NK-92 treated with Interleukin-12 subunit alpha and Interleukin-12 subunit beta, amount 100 ng/mL, for 24 hours (cell line): ENCODE measurements at places on chromosomes 16 and 17.

- DNase-seq: no peak
These were observed 12.5 kb downstream of the ARHGAP23 start for GRCh38 chr17:38440614-38441397.

GRCh38 chr16:11328172-11329070, 16.8 kb upstream of the RMI2 start:
- DNase-seq: peak; percentile 50

DNA sequence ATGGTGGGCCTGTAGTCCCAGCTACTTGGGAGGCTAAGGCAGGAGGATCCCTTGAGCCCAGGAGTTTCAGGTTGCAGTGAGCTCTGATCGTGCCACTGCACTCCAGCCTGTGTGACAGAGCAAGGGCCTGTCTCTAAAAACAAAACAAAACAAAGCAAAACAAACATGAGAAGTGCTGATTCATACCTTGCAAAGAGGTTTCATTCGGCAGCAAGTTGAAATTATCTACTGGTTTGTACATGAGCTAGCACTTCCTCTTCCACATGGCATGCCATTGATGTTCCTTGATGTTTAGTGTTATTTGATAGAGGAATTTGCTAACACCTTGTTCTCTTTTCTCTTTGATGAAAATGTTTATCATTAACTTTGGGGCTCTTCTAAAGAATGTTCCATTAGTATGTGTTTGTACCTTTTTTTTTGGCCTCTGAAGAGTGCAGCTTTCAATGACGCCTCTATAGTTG, 50.6 kb downstream of the SPECC1 start:
- no peak for DNase-seq

GRCh38 chr16:17836868-17837602, 366.3 kb upstream of the XYLT1 start:
- DNase-seq: no peak

DNA sequence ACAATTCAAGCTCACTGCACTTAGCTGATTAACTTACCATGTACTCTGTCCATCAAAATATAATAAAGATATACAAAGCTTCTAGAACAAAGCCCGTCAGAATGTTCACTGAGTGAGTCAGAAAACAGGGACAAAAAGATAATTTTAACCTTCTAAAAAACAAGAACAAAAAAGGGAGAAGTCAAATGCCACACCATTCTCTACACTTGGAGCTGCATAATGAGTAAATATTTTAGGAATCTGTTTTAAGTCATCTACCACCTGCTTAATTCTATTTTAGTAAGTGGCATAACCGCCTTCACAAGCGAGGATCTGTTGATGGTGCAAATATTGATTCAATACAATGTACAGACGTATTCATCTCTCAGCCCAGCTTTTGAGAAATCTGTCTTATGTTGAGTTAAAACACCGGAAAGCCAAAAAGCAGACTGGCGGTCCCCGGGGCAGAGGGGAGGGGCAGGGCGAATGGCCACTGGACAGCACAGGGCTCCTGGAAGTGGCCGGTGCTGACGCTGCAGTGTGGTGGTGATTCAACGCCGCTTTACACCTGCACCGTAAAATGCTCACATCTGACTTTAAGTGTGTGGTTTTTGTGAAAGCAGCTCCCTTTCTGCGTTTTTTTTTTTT, 20.1 kb downstream of the RAB40B start:
- DNase-seq: no peak

DNA sequence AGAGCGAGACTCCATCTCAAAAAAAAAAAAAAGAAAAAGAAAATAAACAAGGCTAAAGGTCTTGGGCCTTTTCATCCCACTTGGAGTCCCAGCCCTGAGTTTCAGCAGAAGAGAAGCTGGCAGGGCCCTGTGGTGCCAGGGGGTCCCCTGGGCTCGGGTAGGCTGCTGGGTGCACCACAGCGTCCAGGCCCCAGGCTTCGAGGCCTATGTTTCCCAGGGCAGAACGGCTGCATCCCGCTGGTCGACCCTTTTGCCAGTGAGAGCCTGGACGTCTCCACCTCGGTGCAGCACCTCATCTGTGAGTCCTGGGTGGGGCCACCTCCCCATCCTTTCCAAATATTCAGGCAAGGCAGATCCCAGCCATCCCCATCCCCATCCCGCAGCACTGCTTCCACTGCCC, 2.2 kb downstream of the TMEM235 start:
- DNase-seq: no peak

- DNase-seq: no peak
These were observed 102.3 kb downstream of the CYTH1 start for GRCh38 chr17:78679495-78680395.

GRCh38 chr17:47649972-47650524, 329 bp downstream of the KPNB1 start:
- DNase-seq: no peak

DNA sequence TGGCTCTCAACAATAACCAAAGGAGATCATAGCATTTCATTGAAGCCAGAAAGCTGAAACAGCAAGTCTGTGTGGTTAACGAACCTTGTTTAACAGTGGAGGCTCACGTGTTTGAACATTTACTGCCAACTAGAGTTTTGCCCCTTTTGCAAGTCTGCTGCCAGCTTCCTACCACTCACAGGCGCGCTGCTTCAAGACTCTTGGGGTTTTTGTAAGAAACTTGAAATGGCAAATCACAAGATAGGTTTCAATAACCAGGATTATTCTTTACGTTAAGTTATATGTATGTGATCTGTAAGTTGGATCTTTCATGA, 1.2 kb downstream of the SNTB2 start:
- no peak for DNase-seq

- DNase-seq: no peak
These were observed 1.1 kb downstream of the PRSS22 start for GRCh38 chr16:2856686-2857450.

GRCh38 chr16:88516601-88517061, 53.6 kb upstream of the ZC3H18 start:
- no peak for DNase-seq

- no peak for DNase-seq
These were observed 103.8 kb downstream of the CDYL2 start for GRCh38 chr16:80700558-80700957.

GRCh38 chr17:28240688-28241340, 78.2 kb upstream of the TMEM97 start:
- DNase-seq: no peak

GRCh38 chr17:71846561-71847110, 274.2 kb upstream of the SOX9 start:
- DNase-seq: no peak

GRCh38 chr17:39939588-39940419, 12.3 kb downstream of the LRRC3C start:
- no peak for DNase-seq

- no peak for DNase-seq
These were observed 963.1 kb upstream of the GOT2 start for GRCh38 chr16:59697236-59697635.

DNA sequence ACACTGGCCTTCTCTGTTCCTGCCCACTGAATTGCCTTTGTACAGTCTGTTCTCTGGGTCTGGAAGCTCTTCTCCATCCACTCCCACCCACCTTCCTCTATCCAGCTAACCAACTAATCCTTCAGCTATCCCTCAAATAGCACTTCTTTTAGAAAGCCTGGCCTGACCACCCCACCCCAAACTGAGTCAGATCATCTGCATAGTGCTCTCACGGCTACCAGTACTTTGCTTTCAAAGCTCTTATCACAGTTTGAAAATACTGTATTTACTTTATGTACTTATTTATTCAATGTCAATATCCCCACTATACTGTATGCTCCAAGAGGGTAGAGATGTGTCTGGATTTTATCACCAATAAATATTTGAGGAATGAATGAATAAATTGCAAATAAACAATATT, 4.5 kb upstream of the CLDN7 start:
- no peak for DNase-seq

- DNase-seq: no peak
These were observed 125.9 kb upstream of the HS3ST3A1 start for GRCh38 chr17:13727441-13728171.

DNA sequence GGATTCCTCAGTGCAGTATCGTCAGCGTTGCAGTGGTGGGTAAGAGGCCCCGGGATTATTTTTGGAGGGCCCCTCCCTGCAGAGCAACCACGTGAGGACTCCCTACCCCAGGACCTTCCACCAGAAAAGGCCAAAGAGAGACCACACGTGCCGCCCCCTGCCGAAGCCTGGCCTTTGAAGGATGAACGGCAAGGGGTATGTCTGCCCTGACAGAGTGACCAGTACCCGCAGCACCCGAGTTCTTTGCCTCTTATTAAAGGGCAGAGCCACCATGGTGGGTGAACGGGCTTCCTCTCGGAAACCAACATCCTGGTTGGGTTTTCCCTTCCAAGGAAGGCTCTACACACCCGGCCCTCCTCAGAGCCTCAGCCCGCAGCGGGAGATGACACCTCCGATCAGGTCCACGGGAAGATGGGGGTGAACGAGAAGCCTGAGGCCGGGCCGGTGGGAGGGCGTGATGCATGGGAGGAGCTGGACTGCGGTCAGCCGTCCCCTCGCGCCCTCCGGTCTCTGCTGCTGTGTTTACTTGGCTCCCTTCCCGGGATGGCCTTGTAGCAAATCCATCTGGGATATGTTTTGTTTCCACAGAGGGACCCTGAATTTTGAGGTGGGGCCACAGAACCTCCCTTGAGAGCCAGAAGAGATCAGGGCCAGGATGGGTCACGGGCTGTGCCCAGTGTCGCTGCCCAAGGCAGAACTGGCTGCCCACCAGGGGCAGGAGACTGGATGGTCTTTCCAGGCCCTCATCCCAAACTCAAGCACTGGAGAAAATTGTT, 49.1 kb downstream of the TBC1D16 start:
- DNase-seq: no peak

- DNase-seq: no peak
These were observed 152.3 kb downstream of the PCTP start for GRCh38 chr17:55903028-55903690.
